Activated T-helper 1 cell treated with Interleukin-2 at 50 U/mL for 16 hours (primary cell): ENCODE measurements at places on chromosomes 5 and 9.
A peak's percentile ranks its signal among the peaks of the same experiment; 100 is the strongest.

- DNase-seq = no peak
Observed at GRCh38 chr9:82192211-82192610, 203.6 kb downstream of the SPATA31D1 start.

DNA sequence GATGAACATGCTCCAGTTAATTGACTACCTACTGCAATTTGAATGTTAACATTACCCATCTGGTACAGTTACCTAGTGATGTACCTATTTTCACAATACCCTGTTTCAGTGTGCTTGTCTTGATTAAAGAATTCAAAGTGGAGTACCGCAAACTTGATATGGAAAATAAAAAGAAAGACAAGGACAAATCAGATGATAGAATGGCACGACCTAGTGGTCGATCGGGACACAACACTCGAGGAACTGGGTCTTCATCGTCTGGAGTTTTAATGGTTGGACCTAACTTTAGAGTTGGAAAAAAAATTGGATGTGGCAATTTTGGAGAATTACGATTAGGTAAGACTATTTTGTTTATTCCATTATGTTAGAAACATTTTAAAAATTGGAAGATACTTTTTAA is 33.5 kb downstream of the CSNK1G3 start:
- DNase-seq = no peak

GRCh38 chr9:114387680-114388356 is at the start of gene AKNA:
Gene AKNA, minus strand, starts transcription at chr9:114387982. Its CDS starts 6,649 bp downstream, at chr9:114381333.
- DNase-seq = peak; percentile 78

DNA sequence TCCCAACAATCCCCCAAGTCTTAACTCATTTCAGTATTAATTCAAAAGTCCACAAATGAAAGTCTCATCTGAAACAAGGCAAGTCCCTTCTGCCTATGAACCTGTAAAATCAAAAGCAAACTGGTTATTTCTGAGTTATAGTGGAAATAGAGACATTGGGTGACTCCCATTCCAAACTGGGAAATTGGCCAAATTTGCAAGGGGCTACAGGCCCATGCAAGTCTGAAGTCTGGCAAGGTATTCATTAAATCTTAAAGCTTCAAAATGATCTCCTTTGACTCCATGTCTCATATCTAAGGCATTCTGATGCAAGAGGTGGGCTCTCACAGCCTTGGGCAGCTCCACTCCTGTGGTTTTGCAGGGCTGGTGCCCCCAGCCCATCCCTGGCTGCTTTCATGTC is 167.9 kb downstream of the HTR1A start:
- no peak for DNase-seq

- no peak for DNase-seq
Observed at GRCh38 chr9:124660341-124660801, 110.7 kb downstream of the NR6A1 start.

GRCh38 chr5:163478126-163478981 is 17.9 kb downstream of the HMMR start:
- DNase-seq = no peak

- no peak for DNase-seq
Observed at GRCh38 chr5:142109331-142110045, 909 bp downstream of the NDFIP1 start.

- no peak for DNase-seq
Observed at GRCh38 chr5:88390096-88390441, 121.4 kb upstream of the TMEM161B start.

GRCh38 chr5:97979740-97980139 is 793.7 kb upstream of the RGMB start:
- no peak for DNase-seq

GRCh38 chr5:154479160-154479943 is 1.3 kb upstream of the HAND1 start:
- DNase-seq = no peak

DNA sequence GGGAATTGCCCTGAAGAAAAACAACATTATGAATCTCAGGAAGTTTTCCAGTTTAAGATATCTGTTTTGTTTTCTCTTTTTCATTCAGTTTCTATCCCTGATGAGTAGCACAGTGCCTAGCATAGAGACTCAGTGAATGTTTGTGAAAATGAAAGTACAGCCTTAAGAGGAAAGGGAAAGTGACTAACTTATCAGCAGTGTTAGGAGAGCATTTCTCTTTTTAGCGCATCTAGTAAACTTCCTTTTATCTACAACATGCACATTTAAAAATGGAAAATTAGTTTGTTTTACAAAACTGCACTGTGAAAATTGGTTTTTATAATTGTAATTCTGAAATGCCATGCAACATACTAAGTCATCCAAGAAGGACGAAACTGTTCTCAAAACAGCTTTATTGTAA is 110.8 kb downstream of the SMARCA2 start:
- DNase-seq = no peak

GRCh38 chr9:71483436-71483835 is 284.9 kb downstream of the CEMIP2 start:
- DNase-seq = no peak

DNA sequence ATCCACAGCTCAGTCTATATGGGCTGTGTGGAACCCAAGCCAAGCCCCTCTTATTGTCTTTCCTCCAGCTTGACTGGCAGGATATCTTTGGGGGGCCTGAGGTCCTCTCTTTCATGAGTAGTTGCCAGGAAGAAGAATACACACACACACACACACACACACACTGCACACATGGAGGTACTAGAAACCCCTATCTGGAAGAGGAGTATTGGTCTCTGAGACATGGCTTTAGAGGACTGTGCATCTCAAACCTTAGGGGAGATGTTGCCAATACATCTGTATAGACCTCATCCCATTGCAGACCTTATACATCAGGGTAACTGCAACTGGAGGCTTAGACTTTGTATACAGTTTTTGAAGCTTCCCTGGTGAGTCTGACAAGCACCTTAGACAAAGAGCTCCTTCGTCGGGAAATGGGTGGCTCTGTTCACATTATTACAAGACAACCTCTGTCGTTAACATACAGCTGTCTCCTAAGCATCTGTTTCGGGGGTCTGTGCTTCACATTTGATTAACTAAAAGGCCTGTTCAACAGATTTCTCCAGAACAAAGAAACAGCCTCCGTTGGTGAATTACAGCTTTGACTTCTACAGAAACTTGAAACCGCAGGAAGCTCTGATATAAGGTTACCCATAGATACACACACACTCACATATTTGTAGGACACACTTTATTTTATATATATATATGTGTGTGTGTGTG is 5.5 kb upstream of the ENTREP1 start:
- no peak for DNase-seq

GRCh38 chr5:2200261-2200950 is 317.7 kb upstream of the IRX4 start:
- no peak for DNase-seq

DNA sequence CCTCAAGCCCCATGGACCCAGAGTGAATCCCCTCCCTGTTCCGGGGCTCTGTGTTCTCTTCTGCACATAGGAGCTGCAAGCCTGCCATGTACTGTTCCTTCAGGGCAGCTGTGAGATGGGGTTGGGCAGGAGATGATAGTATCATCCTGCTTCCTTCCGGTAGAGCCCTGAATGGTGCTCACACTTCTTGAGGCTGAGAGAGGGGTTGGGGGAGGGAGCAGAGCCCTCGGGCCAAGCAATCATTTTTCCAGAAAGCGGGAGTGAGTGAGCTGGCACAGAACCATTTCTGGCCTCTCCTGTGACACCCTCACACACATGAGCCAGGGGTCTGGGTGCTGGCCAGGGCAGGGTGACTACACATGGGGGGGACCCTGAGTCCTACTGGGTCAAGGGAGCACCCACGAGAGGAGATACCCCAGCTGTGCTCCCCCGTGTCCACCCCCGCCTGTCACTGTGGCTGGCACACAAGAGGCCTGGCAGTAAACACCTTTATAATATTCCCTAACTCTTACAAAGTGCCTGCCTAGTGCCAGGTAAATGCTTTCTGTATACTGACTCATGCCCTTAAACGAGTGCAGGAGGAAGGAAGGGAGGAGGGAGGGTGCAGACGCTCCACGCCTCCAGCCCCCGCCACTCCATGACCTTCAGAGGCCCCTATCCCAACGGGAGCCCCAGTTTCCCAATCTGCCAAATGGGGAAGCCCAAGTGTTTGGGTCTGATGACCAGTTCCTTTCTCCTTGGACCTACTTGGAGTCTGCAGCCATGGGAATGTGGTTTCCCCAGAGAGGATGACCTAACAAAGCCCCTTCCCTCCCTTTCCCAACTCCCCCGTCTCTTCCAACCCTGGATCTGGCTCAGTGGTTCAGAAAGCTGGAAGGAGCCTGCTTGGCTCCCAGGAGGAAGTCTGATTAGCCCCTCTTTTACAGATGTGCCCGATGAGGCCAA is 15.5 kb downstream of the AKNA start:
- DNase-seq = no peak

DNA sequence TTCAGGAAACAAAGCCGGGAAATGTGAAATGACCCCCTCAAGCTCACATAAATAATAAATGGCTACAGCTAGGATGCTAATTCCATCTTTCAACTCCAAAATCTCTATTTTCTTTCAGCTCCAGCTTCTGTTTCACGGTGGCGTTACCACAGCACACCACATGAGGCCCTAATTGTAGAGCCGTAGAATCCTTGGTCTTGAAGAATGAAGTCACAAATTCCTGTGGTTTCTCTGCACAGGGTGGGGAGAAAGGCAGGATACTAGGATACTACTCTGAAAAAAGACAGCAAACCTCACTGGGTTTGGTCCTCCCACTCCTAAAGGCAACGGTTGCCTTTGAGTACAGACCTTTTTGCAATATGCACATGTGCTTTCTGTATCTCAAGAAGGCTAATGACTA is 13.9 kb upstream of the RARS1 start:
- no peak for DNase-seq

DNA sequence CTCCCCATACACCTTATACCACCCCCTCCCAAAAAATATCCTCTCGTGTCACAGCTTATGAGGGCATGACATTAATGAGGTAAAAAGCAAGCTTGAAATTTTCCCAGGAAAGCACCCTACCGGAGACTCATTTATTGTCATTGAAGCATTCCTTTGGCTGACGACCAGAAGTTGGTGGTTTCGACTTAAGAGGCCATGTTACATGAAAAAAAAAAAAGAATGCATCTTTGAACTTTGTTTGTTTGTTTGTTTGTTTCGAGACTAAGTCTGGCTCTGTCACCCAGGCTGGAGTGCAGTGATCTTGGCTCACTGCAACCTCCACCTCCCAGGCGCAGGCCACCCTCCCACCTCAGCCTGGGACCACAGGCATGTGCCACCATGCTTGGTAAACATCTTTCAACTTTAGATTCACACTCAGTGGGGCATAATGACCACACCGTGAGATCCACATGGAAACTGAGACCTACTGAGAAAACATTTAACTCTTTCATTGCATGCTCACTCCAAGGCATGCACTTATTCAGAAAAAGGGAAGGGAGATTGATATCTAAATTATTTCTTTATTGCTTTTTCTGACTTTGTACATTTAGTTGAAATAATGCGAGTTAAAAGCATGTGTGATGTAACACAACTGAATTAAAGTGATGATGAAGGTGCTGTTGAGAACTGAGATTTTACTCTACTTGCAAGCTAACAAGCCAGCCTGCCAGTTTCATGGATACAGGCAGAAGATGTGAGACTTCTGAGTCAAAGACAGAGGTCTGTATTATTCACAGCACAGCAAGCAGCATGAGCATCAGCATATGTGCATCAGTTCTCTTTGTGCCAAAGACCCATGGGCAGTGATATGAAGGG is 5.1 kb upstream of the RAB14 start:
- DNase-seq = no peak

- DNase-seq = no peak
Observed at GRCh38 chr9:136008693-136008997, 47.5 kb upstream of the UBAC1 start.

- no peak for DNase-seq
Observed at GRCh38 chr5:9820691-9821449, 190.7 kb upstream of the TAS2R1 start.

DNA sequence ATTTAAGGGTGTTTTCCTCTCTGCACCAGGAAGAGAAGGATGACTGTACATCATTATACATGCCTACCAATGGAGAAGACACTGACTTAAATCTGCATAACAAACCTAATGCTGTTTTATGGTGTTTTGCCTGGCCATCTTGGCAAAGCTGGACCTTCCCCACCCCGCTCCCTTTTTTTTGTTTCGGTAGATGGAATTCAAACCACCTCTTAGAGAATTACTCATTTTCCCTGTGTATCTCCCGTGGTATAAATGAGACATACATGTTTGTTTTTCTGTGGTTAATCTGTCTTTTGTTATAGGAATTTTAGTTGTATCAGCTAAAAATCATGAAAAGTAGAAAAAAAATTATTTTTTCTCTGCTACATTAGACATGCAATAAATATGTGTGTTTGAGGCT is 28.8 kb downstream of the IL12B start:
- DNase-seq = no peak

DNA sequence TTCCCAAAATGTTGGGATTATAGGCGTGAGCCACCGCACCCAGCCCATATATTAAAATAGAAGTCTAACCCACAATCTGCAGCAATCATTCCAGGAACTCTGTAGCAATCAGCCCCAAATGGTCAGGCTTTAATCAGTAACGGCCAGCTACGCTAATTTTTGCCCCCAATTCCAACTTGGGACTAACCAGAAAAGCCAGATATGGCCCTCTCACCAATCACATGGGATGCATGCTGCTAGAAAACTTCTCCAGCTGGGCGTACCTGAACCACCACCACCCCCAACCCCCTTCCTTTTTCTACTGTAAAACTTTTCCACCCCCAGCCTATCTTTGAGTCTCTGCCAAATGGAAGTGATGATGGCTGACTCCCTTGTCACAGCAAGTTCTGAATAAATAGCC is 4.1 kb downstream of the SUSD1 start:
- no peak for DNase-seq

DNA sequence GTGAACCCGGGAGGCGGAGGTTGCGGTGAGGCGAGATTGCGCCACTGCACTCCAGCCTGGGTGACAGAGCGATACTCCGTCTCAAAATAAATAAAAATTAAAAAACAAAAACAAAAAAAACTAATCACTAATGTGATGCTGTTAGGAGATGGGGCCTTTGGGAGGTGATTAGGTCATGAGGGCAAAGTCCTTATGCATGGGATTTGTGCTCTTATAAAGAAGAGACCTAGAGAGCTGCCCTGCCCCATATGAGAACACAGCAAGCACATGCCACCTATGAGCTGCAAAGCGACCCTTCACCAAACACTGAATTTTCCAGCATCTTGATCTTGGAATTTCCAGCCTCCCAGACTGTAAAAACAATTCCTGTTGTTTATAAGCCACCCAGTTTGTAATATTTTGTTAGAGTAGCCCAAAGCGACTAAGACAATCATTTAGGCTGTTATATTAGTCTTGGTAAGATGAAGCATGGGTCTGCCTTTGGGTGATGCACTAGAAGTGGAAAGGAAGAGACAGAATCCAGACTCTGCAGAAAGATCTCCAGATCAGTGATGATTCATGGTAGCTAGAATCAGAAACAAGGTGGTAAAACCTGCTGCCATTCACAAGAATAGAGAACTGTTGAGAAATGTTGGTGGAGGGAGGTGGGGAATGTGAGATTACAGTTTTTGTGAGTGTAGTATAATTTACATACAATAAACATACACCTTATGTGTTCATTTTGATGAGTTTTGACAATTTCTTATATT is 26.2 kb downstream of the GPR21 start:
- no peak for DNase-seq

DNA sequence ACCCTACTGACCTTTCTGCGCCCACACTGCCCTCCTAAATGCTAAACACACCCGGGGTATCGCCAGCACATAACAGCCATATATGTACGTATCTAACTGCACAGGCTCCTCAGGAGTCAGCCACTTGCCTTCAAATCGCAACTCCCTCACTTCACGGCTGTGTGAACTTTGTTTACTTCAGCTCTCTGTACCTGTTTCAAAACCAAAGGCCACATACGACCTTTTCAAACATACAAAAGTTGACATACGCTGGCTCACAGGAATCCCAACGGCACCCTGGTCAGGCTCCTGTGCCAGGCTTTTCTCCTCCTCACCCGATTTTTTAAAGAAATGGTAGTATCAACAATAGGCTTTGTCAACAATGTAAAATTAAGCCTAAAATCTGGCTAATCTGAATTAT is 39.0 kb upstream of the ZNF622 start:
- no peak for DNase-seq
